ENCODE measurements at places on chromosomes 3 and 15.
A peak's percentile ranks its signal among the peaks of the same experiment; 100 is the strongest.

DNA sequence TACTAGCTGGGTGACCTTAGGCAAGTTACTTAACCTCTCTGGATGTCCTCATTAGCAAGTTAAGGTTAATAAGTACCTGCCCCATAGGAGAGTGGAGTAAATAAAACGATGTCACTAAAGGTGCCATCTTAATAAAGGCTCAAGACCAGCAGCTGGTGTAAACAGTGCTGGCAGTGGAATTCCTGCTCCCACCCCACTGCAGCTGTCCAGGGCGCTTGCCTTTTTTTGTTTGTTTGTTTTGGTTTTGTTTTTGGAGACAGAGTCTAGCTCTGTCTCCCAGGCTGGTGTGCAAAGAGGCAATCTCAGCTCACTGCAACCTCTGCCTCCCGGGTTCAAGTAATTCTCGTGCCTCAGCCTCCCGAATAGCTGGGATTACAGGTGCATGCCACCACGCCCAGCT lies 28.9 kb downstream of the IDH3A start:
- no peak for DNase-seq

GRCh38 chr3:107142786-107143575 lies 234.3 kb upstream of the CCDC54 start:
- no peak for DNase-seq

- DNase-seq = no peak
These were observed 250.7 kb upstream of the ROBO2 start for GRCh38 chr3:76789237-76789636.

DNA sequence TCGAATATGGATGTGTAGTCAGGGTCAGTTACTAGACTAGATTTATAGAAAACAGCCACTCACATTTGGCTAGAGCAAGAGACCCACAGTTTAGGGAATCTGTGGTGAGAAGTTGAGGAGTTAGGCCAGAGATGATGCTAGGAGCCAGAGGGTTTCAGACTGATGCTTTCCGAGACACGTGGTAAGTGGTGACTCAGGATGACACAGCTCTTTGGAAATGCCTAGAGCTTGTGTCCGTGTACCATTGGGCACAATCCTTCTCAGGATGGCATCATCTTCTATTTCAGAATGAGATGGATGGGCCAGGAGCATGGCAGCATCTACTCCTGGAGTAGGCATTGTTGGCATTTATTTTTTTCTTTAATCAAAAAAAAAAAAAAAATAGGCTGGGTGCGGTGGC lies 28.5 kb downstream of the PTPRG start:
- no peak for DNase-seq

- no peak for DNase-seq
These were observed 66.3 kb downstream of the ISG20 start for GRCh38 chr15:88704791-88705768.

DNA sequence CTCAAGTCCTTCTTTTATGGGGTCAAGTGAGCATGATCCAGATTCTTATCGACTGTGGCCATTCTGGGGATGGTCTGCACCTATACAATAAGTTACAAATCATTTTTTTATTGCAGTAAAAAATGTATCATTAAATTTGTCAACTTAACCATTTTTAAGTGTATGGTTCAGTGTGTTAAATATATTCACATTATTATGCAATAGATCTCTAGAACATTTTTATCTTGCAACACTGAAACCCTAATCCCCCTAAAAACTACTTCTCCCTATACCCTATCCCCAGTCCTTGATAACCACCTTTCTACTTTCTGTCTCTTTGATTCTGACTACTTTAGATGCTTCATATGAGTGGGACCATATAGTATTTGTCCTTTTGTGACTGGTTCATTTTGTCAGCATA lies 10.4 kb upstream of the BOC start:
- no peak for DNase-seq

GRCh38 chr3:185825006-185825638 lies at the start of gene IGF2BP2:
Gene IGF2BP2, minus strand, starts transcription at chr3:185825042. Its CDS starts 82 bp downstream, at chr3:185824960.
- peak; percentile 38 for DNase-seq

GRCh38 chr15:38088971-38089370 lies 154.5 kb downstream of the TMCO5A start:
- DNase-seq = no peak

DNA sequence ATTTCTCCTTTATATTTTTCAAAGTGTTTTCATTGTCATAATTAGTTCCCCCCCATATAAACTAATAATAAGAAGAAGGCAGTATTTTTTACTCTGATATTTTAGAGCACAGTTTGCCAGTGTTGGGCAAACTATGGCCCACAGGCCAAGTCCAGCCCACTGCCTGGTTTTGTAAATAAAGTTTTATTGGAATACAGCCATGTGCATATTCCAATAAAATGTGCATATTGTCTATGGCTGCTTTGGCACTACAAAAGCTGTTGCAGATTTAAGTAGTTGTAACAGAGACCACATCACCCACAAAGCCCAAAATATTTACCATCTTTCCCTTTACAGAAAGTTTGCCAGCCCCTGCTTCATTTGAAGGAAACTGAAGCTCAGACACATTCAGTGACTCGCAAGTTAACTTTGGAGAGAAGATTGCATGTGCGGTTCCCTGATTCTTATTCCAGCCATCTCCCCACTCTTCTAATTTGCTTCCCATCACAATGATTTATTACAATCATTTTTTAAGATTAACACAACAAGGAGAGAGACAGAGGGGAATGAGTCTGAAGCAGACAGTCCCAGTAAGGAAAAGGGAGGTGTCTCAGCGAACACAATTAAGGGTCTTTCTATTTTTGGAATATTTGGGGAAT lies 48.9 kb downstream of the RFTN1 start:
- DNase-seq = no peak

DNA sequence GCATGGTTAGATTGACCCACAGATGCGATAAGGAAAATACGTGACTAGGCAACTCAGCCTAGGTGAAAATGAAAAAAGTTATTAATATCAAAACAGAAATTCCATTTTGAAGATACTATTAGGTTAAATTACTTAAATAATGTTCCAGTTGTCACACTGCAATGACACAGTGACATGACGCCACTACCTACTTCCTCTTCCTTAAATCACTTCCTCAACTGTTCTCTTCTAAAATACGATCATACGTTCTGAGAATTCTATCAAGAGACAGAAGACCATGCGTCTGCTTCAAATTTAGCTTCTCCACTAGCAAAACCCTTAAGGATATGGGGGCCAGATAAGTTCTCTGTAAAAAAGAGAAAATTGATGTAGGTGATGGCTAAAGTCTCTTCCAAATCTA lies 18.2 kb downstream of the CMTM6 start:
- DNase-seq = no peak

DNA sequence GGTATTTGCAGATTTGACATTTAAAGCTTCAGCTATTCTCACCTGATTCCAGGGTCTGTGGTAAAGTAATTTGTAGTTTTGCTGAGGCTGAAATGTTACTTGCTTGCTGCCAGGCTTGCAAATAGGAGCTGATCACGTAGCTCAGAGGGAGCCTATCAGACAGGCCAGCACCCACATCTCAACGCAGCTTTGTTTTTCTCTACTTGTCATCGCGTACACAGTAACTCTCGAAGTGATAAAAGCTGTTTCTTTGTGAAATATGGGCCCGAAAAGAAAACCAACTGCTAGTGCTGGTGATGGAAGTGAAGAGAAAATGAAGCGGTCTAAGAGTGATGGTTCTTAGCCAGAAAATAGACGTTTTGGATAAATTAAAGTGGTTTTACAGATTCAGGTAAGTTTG lies 23.4 kb downstream of the RAB5A start:
- DNase-seq = no peak

GRCh38 chr15:82621970-82622369 lies 25.2 kb downstream of the CPEB1 start:
- DNase-seq = no peak

GRCh38 chr15:88391700-88392099 lies 75.5 kb downstream of the MRPL46 start:
- DNase-seq = no peak

DNA sequence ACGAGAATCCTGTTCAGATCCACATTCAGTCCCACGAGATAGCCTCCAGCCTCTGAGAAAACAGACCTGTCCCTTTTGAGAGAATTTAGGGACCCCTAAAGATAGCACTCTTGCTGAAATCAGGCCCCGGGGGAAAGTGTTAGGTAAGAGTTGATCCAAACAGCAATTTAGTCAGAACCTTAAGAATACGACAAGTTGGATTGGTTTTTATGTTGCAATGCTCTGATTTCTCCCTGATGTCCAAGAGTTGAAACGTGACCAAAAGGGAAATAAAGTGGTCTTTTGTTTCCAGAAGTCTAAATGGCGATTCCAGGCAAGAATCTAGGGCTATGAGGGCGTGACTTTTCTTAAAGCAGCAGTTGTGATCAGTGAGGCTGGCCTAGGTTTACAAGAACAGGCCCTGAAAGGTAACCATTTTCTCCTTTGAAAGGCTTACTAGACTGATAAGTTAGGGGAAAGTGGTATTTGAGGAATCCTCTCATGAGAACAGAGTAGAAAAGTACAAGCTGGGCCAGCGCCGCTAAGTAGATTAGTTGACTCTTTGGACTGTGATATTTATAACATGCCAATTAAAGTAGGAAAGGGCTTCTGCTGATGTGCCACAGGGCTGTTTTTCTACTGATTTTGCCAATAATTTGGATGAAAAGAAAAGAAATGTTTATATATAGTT lies 4.9 kb downstream of the MAN2A2 start:
- no peak for DNase-seq

DNA sequence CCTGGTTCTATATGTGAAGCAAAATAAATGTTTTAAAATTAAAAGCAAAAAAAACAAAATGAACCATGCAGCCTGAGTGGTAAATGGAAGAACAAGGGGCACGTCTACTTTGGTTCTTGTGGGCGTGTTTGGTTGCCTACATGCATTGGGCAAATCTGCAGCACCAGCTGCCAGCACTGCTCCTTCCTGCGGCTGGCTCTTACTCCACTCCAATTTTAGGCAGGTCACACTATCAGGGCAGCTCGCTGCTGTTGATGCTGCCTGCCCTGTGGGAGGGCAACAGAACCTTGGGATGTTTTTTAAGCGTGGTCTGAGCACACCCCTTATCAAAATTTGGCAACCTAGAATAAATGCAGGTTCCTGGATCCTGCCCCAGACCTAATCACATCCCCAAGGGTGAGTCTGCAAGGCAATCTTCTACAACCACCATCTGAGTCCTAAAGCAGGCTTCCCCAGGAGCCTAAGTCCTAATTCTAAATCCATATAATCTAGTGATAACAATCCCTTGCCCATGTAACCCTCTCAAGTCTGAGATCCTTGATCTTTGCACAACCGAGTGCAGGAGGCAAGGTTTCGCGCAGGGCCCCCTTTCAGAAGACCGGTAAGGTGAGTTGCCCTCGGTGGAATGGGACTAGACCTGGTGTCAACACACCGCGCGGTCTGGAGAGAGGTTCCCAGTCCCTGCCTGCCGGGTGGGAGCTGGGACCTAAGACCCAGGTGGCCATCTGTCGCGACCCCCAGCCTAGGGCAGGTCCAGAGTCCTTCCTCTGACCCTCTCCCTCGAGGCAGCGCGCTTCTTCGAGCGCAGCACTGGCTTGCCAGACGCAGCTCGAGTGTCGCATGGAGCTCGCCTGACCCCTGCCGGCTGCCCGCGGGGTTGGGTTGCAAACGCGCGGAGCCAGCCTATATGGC lies 15.9 kb downstream of the IVD start:
- peak; percentile 76 for DNase-seq

- DNase-seq = no peak
These were observed 773.1 kb upstream of the NR2F2 start for GRCh38 chr15:95557226-95558046.

DNA sequence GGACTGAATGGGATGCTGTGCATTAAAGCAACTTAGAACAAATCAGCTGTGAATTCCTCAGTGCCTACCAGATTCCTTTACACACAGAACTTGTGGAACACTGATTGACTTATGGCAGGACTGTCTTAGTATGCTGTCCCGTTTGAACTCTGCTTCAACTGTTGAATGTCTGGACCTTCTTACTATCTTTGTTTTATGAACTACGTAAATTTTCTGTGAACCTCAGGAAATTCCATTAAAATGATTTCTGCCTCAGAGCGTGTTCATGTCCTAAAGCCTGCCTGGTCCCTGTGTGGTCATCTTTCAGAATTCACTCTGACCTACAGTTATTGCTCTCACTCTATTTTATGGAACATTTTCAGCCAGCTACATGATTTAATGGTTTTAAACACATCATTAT lies 29.4 kb upstream of the FBN1 start:
- DNase-seq = no peak

- DNase-seq = no peak
These were observed 41.4 kb downstream of the OSTN start for GRCh38 chr3:191240486-191240885.

GRCh38 chr3:184582646-184583577 lies 21.3 kb downstream of the EPHB3 start:
- DNase-seq = no peak

DNA sequence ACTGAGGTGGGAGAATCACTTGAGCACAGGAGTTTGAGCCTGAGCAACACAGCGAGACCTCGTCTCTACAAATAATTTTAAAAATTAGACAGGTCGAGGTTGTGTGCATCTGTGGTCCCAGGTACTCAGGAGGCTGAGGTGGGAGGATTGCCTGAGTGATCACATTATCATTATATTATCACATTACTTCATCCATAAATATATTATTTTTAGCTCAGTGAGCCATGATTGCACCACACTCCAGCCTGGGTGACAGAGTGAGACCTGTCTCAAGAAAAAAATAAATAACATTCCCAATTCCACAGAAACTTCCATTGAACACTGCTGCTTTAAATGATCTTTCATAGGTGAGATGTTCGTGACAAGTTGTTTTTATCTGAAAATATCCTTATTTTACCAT lies 21.8 kb downstream of the GABPB1 start:
- DNase-seq = no peak

DNA sequence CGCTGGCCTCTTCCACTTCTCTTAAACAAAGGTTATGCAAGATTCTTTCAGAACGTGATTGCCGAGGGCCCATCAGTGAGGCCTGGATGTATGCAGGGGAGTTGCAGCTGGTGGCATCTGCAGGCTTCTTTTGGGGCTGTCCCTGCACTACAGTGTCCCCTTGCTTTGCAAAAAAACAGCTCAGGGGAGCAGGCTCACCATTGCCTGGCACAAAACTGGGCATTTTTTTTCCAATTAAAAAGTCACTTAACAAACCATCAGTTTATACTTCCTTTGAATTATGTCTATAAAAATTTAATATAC lies 148.6 kb downstream of the ATP10A start:
- no peak for DNase-seq

GRCh38 chr3:65873869-65874268 lies 164.8 kb downstream of the MAGI1 start:
- no peak for DNase-seq

- DNase-seq = peak; percentile 100
These were observed at the start of gene DENND4A for GRCh38 chr15:65792138-65792987. Gene DENND4A, minus strand, starts transcription at chr15:65792293. Its CDS starts 35,843 bp downstream, at chr15:65756450.

DNA sequence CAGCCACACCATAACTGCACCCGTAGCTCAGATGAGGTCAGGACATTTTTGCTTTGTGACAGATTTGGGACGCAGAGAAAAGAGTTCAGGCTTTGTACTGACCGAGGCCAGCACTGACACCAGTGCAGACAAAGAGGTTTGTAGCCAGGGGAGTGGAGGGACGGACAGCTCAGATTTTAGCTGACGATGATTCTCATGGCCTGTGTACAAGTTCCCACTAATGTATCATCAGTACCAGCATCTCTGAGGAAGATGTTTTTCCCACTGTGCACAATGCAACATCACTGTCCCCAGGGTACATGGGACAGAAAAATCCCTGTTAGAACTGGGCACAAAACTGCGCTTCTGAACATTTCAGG lies 112.7 kb downstream of the SLCO3A1 start:
- DNase-seq = no peak
